ENCODE measurements at places on chromosomes 1 and 21.

- no peak for DNase-seq
Observed at GRCh38 chr1:219188331-219188803, 14.7 kb downstream of the LYPLAL1 start.

GRCh38 chr1:8116894-8117264 is 90.8 kb upstream of the ERRFI1 start:
- peak; percentile 76 for DNase-seq

DNA sequence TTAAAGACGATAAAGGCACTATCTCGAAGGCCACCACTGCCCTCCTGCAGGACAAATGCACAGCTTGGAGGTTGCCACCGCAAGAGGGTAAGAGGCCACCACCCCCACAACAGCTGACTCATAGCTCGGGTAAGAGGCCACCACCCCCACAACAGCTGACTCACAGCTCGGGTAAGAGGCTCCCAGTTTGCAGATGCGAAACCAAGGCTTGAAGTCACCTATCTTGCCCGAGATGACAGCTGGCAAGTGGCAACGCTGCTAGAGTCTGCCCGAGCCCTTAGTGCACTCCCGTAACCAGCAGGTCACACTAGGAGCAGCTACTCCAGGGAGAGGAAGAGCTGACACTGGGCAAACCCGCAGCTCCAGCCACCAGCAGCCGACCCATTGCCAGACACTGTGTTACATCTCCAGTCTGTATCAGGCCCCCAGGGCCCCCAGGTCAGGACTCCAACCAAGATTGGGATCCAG is 17.1 kb upstream of the SPSB1 start:
- DNase-seq, result no peak

GRCh38 chr1:214563881-214564280 is 12.5 kb upstream of the PTPN14 start:
- no peak for DNase-seq

GRCh38 chr1:243849421-243850201 is 432 bp downstream of the AKT3 start:
- DNase-seq, result peak; percentile 61

GRCh38 chr1:239805042-239805441 is 286.6 kb upstream of the FMN2 start:
- no peak for DNase-seq

- peak; percentile 52 for DNase-seq
Observed at GRCh38 chr21:36422279-36423098, 37.3 kb downstream of the CHAF1B start.

DNA sequence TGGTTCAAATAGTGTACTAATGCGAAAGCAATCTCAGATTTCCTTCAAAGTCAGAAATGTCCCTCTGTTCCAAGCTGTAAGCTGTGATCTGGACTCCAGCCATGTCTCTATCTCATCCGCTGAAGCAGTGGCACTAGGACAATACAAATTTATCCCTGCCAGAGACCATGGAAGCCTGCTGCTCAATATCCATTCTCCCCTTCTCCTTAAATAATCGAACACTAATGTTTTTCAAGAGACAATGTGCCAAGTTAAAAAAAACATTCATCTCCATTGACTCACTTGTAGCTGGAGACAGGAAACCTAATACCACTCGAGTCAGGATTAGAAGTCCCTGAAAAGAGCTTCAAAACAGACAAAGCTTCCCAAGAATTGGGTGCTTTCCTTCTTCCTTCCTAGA is 38.5 kb upstream of the PGBD5 start:
- DNase-seq, result no peak

- no peak for DNase-seq
Observed at GRCh38 chr1:197798492-197798891, 23.2 kb upstream of the DENND1B start.

DNA sequence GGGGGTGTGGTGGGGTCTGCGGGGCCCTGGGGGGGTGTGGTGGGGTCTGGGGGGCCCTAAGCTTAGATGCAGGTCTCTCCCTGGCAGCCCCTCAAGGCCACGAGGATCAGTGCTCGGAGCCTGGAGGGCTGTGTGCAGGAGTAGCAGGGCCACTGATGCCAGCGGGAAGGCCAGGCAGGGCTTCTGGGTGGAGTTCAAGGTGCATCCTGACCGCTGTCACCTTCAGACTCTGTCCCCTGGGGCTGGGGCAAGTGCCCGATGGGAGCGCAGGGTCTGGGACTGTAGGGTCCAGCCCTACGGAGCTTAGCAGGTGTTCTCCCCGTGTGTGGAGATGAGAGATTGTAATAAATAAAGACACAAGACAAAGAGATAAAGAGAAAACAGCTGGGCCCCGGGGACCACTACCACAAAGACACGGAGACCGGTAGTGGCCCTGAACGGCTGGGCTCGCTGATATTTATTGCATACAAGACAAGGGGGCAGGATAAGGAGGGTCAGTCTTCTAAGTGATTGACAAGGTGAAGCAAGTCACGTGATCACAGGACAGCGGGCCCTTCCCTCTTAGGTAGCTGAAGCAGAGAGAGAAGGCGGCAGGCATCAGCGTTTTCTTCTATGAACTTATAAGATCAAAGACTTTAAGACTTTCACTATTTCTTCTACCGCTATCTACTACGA is 8.7 kb downstream of the RNF223 start:
- DNase-seq, result no peak

- DNase-seq, result no peak
Observed at GRCh38 chr1:245579881-245580280, 425.1 kb downstream of the KIF26B start.

GRCh38 chr21:25637851-25638659 is 1.0 kb upstream of the JAM2 start:
- DNase-seq, result no peak

DNA sequence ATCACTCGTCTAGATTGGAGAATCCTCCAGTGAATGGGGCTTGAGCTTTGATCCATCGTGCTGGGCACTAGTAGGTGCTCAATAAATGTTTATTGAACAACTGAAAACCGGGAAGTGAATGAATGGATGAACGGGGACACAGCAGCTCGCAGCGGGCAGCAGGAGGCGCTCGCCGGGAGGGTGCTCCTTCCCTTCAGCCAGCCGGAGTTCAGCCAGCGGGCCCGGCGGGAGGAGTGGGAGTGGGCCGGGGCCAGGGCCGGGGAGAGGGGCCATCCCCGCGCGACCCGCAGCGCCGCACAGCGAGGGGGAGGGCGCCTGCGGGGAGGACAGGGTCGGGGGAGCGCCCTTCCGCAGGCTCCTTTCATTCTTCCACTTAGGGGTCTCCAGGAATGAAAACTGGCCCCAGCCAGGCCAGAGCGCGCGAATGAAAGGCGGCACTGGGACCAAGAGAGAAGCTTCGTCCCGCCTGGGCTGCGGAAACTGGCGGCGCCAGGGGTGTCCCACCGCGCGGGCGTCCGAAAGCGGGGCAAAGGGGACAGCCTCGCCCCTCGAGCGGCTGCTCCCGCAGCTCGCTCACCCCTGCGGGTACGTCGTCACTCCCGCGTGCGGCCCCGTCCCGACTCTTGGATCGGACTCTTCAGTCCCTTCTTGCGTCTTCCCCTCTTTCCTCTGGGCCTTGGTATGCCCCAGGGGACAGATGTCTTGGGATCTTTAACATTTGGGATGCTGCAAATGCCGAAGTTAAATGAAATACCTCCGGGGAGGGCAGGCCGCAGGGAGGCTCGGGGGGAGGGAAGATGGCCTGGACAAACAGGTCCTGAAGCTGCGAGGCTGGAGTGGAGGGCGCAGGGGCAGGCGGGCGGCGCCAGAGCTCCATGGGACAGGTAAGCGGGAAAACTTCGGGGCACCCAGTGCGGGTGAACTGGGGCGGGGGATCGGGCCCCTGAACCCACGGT is 3.6 kb upstream of the INAVA start:
- peak; percentile 38 for DNase-seq

DNA sequence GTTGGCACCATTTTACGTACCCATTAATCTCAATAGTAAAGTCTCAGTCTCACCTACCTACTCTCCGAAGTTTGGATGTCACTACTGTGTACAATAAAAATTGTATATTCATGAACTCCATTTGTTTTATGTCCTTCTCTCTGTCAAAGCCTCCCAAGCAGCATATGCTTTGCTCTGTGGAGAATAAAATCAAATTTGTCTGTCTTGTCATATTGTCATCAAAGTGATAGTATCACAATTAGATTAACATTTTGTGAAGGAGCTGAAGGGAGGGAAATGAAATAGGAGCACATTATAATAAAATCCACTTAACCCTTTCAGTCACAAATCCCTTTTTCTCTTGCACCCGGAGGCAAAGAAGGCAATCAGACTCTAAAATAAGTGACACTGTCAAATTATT is 177.1 kb upstream of the RRP15 start:
- DNase-seq, result no peak

GRCh38 chr1:18955131-18955440 is 1.4 kb downstream of the IFFO2 start:
- no peak for DNase-seq

DNA sequence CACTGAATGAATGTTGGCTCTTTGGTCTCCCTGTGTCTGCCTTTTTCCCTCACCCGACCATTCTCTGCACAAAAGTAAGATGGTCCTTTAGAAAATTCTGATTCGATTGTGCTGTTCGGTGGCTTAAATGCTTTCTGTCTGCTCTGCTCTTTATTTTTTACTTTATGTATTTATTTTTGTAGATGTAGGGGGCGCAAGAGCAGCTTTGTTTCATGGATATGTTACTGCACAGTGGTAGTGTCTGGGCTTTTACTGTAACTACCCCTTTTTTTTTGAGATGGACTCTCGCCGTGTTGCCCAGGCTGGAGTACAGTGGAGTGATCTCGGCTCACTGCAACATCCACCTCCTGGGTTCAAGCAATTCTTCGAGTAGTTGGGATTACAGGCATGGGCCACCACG is 15.7 kb downstream of the NLRP3 start:
- no peak for DNase-seq

- DNase-seq, result no peak
Observed at GRCh38 chr1:39692152-39693074, 1.2 kb upstream of the HPCAL4 start.

DNA sequence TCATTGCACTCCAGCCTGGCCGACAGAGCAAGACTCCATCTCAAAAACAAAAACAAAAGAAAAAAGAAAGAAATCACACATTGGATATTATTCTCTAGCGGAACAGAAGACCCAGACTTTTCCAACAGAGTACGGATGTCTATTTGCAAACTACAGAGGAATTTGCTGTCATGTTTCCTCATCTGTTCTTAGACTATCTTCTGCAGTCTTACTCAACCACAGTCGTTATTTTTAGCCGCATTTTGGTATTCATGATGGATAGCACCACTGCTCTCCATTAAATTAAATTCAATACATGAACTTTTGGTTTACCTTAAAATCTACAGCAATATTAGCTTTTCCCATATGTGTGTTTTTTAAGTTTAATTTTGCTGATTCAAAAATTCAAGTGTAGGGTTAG is 14.2 kb upstream of the HEATR1 start:
- DNase-seq, result no peak

DNA sequence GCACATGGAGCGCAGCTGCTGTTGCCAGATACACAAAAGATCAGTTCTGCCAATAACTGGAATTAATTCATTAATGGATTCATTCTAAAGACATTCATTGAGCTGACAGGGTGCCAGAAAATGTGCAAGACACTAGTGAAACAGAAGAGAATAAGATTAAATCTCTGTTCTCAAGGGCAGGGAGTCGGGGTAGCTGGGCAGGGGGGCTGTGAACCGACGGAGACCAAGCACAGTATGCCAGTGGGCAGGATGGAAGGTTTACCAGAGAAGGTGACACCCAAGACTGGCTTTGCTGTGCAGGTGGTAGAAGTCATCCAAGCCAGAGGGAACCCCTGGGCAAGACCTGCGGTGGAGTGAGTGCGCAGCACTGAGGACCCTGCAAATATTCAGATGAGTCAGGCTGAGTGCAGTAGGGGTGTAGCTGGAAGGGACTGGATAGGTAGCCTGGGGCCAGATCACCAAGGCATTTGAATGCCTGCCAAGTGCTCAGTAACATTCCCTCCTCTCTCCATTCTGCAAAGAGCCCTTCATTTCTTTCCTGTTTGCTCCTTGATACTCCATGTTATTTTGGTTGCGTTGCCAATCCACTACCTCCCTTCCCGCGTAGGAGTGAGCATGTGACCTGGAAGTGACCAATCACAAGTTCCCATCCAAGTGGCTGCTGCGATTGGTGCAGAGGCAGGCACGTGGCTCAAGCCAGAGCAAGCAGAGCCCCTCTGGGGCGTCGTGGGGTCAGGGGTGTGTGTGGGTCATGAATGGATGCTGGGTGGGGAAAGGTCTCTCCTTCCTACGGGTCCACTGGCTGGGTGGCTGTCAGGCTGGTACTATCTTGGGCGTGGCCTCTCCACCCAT is 413.1 kb downstream of the PTPRU start:
- no peak for DNase-seq

GRCh38 chr1:41844255-41844654 is 74.5 kb downstream of the HIVEP3 start:
- peak; percentile 42 for DNase-seq

- no peak for DNase-seq
Observed at GRCh38 chr1:54609301-54609921, 13.9 kb downstream of the FAM151A start.

DNA sequence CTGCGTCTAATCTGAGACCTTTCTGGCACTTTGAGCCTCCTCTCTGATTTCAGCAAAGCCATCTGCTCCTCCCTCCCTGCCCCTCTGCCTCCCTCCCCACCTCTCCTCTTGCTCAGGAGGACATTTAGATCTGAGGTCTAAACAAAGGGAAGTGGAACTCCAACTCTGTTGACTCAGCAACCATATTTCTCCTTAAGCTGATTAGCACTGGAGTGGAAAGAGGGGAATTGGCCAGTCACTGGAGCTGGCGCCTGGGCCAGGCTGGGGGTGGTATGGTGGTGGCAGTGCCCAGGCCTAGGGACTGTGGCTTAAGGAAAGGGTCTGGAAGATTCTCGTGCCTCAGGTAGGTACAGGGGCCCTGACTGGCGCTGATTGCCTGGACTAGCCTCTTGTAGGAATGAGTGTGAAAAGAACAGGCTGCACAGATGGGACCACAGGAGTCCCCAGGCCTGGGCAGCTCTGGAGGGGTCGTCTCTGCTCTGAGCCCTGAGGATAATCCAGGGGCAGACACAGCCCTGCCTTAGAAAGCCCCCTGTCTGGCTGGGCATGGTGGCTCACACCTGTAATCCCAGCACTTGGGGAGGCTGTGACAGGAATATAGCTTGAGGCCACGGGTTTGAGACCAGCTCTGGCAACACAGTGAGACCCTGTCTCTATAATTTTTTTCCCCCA is 11.9 kb downstream of the SH2D2A start:
- no peak for DNase-seq

- no peak for DNase-seq
Observed at GRCh38 chr1:197920414-197921117, 3.4 kb downstream of the LHX9 start.

DNA sequence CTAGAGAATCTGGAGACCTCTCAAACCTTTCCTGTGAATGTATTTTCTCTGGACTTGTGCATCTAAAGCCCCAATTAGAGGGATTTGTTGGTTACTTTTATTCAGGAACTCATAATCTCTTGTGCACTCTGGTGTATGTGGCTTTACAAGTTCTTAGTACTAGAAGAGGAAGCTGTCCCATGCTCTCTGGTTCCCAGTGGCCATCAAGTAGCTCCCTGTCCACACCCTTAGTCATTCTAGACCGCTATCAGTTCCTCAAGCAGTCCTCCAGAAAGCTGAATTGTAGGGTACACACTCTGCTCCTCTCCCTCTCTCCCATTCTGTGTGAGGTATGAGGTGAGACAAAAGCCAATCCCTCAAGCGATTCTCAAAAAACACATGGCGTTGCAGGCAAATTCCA is 470.3 kb downstream of the PTPRC start:
- no peak for DNase-seq
